ENCODE measurements at places on chromosomes 3 and 15.

- DNase-seq, result no peak
These were observed 42.9 kb downstream of the PCSK6 start for GRCh38 chr15:101446518-101447167.

DNA sequence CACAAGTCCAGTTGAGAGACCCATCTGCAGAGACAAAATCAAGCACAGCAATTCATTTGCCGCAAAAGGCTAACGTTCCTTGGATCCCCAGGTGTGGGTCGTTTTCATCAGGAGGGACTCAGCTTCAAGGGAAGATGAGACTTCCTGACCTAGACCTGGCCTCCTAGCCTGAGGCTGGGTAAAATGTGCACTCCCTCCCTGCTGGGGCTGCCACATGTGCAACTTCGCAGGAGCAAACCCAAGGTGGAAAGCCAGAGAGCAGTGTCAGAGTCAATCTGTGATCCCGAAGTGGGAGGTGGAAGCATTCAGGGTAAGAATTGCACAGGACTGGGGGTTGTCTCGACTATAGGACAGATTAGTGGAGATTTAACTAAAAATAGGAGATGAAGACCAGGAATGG, 164.7 kb upstream of the UMPS start:
- no peak for DNase-seq

- DNase-seq, result no peak
These were observed 56.3 kb upstream of the TMCO5A start for GRCh38 chr15:37877851-37878741.

GRCh38 chr15:78212546-78213424, 21.6 kb downstream of the ACSBG1 start:
- DNase-seq, result no peak

DNA sequence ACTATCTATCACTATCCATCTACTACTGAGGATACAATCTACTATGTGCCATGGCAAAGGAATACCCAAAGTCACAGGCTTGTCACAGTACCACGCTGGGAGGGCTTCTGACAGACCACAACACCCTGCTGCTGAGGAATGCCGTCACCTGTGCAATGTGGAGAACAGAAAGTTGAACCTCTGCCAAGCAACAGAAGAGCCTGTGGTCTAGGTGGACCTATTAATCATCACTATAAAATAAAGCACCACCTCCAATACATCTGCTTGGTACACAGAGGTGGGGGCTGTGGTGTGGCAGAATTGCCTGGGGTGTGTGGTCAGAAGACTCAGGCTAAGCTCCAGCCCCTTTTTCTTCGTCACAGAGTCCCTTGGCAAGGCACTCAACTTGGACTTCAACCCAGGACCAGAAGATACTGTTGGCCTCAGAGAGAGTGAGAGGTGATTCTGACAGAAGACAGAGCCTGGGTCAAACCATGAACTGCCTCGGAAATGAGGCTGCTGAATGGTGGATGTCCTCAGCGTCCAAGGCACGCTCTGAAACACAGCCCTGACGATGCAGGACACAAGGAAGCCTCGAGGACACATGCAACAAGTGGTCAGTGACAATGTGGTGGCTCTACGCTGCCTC, 189.4 kb upstream of the CHRNA7 start:
- no peak for DNase-seq

Measured in stimulated activated CD8-positive, alpha-beta memory T cell treated with anti-CD3 and anti-CD28 coated beads, Interleukin-2, amount 100 ng/mL, for 1 hour (primary cell).